DND-41 (cell line): ENCODE measurements at places on chromosomes 2 and 18.

DNA sequence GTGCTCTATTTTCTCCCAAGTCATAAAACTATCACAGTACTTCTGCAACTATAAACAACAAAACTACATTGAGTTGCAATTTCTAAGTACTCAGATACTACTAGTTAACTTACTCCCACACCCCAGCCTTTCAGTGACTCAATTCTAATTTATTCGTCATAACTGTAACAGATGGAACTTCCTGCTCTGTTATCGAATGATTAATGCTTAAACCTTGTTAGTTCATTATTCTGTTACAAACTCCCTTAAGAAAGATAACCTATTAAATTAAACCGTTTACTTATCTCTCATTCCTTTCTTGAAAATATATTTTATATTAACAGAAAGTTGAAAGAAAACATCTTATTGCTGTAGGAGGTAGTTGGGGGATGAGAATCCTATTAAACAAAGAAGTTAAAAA, 17.0 kb downstream of the TNFAIP6 start:
- no peak for DNase-seq

DNA sequence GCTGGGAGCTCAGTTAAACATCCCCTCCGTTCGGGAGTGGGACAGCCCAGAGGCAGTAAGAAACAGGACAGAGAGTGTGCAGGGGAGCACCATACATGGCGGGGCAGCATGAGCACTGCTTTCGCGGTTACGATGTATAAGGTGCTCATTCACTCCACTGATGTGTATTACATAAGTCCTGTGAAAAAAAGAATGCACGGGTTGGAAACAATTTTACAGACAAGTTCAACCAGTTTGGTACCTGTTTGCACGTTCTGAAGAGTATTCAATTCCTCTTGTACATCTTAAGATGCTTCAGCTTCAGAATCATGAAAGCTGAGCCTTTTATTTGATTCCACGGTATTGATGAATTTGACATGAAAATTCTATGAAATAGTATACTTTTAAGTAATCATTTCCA, 97.8 kb upstream of the NETO1 start:
- no peak for DNase-seq

DNA sequence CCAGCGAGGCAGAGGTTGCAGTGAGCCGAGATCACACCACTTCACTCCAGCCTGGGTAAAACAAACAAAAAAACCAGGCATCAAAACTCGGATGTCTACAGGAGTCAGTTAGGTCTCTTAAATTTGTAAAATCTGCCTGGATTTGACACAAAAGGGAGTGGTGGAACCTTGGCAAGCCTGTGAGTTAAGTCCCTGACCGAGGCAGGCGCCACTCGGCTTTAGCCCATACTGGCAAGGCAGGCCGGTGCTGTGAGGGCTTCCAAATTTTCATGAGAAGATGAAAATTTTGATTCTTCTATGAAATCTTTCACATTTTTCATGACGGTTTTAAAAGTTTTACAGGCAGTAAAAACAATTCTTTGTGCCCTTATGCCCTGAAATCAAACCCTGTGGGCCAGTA, 165.8 kb downstream of the FMNL2 start:
- no peak for DNase-seq

GRCh38 chr2:171347591-171348032, 86.2 kb downstream of the METTL8 start:
- DNase-seq, result no peak

GRCh38 chr18:55997151-55997561, 409.2 kb upstream of the TCF4 start:
- no peak for DNase-seq

GRCh38 chr2:238868616-238869292, 20.9 kb downstream of the TWIST2 start:
- no peak for DNase-seq

DNA sequence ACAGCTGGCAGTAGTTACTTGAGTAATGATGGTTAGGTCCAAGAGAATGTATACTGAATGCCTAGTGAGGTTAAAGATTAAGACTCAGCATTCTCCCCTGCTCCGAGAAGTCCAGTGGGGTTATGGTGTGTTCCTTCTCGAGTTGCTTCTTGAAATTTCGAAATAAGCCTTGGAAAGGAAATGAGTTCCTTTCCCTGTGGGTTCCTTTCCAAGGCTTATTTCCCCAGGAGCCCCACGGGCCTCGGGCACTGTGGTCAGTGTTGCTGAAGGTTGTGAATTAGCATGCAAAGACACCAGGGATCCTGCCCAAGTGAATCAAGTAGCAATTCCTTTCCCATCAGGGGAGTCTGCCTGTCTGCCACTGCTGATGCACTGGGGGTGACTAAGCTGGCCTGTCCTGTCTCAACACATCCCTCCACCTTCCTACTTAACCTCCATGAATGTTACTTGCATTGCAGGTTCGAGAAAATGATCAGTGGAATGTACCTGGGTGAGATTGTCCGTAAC, 53.6 kb downstream of the HK2 start:
- DNase-seq, result no peak

DNA sequence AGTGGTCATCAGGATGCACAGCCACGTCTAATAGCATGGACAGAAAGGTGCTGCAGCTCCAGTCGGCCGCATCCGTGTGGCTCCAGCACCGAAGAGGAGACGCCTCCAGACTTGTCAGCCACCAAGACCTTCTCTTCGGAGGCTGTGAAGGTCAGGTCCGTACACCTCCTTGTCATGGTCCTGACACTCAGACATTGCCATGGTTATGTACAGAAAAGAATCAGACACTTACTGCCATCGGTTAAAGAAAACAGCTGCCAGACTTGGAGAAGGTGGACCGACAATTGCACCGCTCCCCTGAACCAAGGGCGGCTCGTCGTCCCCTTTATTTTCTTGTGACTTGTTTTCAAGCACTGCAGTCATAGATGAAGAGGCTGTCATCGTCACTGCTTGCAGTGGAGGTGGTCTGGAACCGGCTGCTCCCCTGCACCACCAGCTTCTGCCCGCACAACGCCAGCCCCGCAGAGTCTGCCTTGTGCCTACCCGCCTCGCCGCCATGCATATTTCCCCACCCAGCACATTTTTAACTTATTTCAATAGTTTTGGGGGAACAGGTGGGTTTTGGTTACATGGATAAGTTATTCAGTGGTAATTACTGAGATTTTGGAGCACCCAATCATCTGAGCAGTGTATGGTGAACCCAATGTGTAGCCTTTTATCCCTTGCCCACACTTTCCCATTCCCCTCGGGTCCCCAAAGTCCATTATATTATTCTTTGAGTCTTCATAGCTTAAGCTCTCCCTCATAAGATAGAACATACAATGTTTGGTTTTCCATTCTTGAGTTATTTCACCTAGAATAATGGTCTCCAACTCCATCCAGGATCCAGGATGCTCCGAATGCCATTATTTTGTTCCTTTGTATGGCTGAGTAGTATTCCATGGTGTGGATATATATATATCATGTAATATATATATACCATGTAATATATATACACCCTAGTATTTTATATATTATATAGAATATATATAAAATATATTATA, 18.1 kb downstream of the FBXO48 start:
- DNase-seq, result no peak

DNA sequence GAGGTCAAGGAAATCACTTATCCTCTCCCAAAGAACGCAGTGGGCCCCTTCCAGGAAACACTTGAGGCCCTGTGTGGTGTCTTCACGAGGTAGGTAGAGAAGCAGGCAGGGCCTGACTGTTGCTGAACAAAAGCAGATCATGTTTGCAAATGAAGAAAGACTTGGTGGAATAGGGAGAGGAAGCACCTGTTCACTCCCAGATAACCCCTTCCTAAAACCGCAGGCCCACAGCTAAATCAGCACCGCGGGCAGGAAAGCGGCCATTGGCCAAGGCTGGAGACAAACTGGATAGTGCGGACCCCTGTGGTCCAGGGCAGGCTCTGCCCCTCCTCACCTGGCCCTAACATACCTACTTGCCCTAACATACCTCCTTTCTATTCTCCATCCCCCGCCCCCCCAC, 64.9 kb upstream of the KLHL29 start:
- DNase-seq, result peak; percentile 57

- peak; percentile 9 for DNase-seq
Observed at GRCh38 chr2:50143822-50144575, 887.9 kb downstream of the NRXN1 start.

DNA sequence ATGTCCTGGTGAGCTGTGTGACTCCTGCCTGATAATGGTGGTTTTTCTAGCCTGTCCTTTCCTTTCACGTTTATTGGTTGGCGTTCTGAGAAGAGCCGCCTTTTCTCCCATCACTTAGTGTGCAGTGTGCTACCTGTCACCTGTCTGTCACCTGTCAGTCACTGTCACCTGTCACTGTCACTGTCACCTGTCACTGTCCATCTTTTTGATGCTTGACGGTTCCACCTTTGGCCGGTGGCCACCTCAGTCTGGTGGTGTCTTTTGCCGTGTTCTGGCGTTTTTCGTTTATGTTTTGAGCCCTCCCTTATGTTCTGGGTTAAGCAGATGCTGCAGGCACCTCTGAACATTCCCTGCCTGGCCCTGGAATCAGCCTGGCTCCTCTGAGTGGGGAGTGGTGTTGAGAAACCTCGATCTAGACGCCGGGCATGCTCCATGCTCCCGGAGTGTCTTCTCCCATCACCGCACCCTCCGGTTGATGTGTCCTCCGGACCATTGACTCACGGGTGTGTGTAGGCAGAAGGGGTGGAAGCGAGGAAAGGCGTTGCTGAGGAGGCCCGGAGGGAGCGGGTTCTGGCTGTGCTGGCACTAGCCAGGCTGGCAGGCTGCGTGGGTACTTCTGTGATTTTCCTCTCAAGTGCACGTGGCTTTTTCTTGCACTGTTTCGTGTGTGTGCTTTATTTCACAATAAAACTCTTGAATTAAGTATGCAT, 20.7 kb downstream of the DTYMK start:
- no peak for DNase-seq

DNA sequence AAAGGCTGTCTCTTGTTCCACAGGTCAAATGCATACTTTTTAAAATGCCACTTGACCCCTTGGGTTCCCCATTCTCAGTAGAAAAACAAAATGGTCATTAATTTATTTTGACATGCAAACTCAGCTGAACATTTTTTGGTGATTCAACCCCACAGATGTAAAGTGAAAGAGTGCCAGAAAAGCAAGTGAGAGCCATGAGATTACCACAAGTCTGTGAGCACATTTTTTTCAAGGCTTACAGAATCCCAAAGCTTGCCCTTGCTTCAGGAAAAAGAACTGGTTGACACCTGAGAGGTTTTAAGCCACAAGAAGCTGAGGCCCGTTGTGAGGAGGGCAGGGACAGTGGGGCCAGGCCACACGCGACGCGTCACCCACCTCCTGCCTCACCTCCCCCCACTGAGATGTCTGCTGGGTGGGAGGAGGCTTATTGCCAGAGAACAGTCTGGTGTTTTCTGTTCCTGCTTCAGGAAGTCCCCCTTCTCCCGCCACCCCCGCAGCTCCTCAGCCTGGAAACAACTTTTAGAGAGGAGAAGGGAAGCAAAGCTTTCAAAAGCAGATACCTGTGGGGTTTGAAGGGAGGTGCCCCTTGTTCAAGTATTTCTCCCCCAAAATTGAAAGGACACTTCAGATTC, 70.4 kb upstream of the CYP1B1 start:
- peak; percentile 5 for DNase-seq

- DNase-seq, result no peak
Observed at GRCh38 chr2:171652416-171652785, 34.9 kb upstream of the DYNC1I2 start.

DNA sequence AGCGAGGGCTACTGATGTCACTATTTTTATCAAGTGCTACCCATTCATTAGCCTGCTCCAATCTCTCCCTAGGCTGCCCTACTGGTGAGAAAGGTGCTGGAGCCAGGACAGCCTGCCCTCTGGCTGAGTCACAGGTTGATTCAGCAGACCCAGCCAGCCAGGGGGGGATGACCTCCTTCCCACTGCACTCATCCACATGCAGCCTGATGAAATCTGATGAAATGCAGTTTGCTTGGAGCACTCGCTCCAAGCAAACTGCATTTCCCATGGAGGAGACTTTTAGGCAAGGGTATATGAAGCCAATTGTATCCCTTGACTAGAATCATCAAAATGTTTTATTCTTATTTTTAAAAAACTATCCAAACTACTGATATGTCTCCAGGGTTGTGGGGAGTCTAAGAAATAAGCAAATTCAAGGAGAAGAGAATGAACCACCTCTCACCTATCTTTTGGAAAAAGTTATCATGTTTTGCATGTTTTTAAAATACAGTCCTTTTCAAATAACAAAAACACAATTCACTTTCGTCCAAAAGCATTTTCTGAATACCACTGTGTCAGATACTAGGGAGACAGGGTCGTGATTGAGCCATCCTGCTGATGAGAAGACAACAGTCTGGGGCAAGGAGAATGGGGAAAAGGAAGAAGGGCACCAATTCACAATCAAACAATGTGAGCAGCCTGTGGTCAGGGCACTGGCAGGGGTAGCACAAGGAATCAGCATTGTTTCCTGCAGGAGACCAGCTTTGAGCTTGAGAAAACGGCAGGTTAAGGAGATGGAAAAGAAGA, 128.3 kb downstream of the AFF3 start:
- no peak for DNase-seq

DNA sequence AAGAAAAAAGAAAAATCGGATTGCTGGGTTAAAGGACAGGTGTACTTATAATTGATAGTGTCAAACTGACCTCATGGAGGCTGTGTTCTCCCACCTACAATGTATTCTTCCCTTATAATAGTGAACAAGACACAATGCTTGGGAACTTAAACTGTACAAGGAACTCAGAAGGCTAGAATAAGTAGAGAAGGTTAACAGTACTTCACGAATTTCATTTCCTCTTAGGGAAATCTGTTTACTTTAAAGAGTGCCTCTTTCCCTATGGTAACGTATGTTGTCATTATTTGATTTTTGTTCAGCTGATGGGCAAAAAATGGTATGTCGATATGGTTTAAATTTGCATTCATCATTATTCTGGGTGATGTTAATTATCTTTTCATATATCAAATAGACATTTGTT, 9.2 kb upstream of the HK2 start:
- no peak for DNase-seq

- no peak for DNase-seq
Observed at GRCh38 chr18:79786786-79787526, 10.8 kb upstream of the KCNG2 start.

DNA sequence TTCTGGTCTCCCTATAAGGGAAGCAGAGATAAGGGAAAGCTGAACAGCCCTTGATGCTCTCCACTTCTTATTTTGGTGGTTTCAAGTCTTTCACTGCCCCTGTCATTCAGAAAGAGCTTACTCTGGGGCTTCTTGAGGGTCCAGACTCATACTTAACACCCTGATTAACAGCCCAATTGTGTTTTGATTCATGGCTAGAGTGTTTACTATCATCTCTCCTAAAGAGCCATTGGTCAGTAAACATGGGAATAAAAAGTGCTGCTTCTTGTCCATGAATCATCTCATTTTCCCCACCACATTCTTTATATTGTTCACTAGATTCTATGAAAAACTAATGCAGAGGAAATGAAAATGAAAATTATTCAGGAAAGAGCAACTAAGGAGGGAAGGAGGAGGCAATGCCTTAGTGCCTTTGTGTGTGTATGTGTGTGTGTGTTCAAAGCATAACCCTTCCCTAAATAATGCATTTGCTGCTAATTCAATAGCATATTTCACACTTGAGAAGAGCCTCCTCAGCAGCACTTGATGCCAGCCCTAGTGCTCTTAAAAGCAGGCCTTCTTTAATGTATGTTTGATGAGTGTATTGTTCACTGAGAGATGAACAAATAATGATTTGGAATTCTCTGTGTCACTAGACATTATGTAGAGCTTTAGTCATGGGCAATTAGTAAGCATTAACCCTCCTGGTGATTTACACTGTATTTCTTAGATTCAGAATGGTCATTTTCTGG, 63.5 kb downstream of the DCC start:
- DNase-seq, result no peak
